Stimulated activated effector memory CD8-positive, alpha-beta T cell treated with anti-CD3 and anti-CD28 coated beads, Interleukin-12 subunit alpha, Interleukin-12 subunit beta, amount 100 ng/mL, for 72 hours (primary cell): ENCODE measurements at places on chromosomes 11 and 22.

GRCh38 chr11:64770120-64770519, 8.2 kb downstream of the SF1 start:
- no peak for DNase-seq

- no peak for DNase-seq
Measured at GRCh38 chr11:83990160-83990733, 704.1 kb upstream of the CCDC90B start.

DNA sequence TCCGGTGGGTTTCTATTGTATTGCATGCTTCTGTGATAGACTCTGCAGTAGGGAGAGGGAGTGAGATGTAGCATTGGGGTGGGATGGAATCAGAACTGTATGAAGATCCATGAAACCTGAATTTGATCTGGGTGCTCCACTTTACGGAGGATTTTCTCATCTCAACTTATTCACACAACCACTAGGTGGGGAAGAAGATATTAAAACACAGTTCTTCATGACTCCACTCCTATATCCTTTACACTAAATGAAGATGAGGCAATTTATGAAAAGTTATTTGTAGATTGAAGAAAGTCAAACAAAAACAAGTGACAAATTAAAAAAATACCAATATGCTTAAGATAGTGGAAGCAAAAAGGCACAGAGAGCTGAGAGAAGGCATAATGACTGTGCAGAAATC, 92.6 kb upstream of the PDGFD start:
- DNase-seq: no peak

GRCh38 chr11:109785714-109786113, 307.5 kb upstream of the ZC3H12C start:
- no peak for DNase-seq

DNA sequence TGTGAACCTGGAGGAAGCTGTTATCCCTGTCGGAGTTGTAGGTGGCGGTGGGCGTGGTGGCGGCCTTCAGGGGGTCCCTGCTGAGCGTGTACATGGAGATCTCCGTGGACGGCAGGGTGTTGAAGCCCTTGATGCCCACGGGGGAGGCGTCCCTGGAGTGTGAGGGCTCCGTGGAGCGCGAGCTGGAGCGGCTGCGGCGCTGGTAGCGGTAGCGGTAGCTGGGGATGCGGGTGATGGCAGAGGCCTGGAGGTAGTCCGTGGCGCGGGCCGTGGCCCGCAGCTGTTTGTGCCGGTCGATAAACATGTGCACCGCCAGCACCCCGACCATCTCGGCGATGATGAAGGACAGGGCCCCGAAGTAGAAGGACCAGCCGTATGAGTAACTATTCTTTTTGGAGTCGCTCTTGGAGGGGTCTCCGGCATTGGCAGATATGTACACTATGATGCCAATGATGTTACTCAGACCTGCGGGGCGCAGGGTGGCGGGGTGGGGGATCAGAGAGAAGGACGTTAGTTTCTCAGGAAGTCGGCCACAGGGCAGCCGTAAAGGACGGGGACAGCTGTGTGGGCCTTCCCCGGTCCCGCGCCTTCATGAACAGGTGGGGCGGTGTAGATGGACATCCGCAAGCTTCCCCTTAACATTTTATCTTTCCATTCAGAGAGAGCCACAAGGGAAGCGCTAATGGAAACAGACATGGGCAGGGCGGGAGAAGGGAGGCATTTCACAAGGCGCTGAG, 35.6 kb upstream of the EIF3D start:
- DNase-seq: no peak

DNA sequence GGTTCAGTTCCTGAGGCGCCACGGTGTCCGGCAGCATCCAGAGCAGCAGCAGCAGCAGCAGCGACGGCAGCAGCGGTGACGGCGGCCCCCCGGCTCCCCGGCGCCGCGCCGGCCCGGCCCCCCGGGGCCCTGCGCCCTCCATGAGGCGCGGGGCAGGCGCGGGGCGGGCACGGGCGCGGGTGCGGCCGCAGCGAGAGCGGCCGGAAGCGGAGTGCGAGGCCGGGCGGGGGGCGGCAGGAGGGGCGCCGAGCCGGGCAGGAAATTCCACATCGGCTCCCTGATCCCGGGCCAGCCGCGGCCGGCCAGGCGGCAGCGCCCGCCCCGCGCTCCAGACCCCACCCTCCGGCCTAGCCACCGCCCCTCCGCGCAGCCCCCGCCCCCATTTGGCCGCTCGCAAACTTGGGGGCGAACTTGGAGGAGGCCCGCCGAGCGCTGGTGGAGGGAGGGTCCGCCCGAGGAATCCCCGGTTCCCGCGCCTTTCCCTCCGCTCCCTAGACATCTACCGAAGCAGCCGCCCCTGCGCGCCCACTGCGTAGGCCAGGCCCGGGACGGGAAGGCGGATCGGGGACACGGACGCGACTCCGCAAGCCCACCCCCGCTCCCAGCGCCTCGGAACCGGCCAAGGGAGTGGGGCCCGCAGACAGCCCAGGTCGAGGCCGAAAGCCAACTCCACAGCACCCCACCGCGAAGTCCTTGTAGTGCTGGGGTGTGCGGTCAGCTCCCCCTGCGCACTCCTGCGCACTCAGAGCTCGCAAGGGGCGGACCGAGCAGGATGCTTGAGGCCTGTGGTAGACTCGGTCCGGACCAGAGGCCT, at the start of gene SCARF2:
TSS of gene SCARF2 (minus strand) at position 213 of the 814 bp plus-strand sequence. CDS start at position 142, 71 bp downstream.
- no peak for DNase-seq

DNA sequence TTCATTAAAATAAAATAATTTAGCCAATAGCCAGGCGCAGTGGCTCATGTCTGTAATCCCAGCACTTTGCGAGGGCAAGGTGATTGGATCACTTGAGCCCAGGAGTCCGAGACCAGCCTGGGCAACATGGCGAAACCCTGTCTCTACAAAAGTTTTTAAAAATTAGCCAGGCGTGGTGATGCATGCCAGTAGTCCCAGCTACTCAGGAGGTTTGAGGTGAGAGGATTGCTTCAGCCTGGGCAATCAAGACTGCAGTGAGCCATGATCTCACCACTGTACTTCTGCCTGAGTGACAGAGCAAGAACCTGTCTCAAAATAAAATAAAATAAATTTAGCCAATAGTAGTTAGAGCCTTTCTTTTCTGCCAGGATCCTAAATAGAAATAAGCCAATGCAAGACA, 12.2 kb downstream of the HPS5 start:
- DNase-seq: no peak

- no peak for DNase-seq
Measured at GRCh38 chr11:75240311-75241035, at the start of gene TPBGL. Gene TPBGL (plus strand): TSS chr11:75240774. CDS start chr11:75241050, 276 bp downstream.

DNA sequence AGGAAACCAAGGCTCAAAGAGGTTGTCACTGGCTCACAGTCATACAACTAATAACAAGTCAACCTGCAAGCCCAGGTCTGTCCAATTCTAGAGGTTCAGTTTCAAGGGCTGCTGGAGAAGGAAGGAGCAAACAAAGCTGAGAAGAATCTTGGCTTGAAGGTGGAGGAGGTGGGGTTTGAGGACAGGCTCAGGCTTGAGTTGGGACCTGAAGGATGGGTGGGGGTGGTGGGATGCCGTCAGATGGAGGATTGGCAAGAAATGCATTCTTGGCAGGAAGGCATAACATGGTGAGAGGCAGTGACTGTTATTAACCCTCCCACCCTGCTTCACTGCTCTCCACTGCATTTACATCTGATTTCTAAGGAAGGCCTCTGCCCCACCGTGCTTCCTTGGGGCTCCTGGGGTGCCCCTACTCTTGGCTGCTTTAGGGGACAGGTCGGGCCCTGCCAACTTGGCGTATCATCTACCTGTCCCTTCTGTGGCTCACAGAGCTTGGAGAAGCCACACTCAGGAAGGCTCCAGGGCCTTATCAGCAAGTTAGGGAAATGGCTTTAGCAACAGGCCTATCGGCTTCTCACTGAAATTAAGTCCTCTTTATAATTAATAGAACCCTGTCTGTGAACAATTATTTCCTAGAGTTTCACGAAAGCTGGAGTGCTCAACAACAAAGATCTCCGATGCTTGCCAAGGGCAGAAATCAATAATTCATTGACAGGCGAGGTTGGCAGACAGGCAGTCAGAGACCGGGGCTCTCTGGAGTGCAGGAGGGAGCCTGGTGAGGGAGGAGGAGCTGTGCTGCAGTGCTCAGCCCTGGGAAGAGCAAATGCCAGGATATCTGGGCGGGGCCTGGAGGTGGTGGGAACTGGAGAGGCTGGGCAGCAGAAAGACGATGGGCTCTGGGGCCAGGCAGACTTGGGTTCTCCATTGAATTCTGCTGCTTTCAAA, 84.9 kb upstream of the NARS2 start:
- no peak for DNase-seq

DNA sequence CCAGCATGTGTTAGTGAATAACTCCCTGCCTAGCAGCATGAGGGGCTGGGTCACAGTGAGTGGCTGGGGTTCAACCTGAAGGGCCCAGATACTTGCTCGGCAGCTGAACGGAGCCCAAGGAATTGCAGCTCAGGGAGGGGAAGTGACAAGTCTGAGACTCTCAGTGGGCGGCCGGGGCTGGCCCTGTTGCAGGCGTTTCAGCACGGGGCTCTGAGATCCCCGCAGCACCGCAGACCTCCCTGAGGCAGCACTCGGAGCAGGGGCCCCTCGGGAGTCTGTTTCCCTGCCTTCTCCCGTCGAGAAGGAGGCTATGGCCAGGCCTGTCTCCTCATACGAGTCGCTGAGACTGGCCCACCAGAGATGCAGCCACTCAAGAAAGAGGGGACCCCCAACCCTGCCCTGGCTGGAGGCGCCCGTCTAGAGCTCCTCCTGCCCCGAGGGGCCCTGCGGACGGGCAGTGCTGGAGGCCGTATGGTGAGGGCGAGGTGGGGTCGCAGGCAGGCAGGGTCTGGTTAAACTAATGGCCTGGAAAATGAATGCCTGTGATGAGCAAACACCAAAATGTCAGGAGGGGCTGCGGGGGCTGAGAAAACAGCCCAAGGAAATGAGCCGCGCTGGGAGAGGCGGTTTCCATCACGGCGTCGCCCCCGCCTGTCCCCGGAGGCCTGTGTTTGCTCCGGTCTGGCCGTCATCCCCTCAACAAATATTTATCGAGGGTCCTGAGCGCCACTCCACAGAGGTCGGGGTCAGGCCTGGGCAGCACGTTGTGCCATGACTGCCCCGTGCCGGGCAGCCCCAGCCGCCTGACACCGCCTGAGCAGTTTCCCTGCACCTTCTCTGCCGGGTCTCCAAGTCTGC, 9.3 kb downstream of the TSSC4 start:
- no peak for DNase-seq

DNA sequence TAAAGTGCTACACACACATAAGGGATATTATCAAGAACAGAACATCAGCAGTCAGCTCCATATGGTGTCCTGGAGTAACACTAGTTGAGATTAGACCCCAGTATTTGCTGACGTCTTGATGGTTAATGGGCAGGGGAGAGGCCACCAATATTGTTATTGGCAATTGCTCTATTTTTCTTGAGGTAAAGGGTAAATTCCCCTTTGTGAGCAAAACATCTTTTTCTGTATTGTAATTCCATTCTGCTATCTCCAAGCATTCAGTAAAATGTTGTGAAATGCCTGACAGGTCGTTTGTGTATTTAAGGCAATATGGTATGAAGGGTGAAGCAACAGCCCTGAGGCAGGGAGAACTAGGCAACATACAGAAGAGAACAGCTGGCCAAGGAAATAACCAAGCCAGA, 21.9 kb downstream of the PC start:
- no peak for DNase-seq

- no peak for DNase-seq
Measured at GRCh38 chr11:45948356-45948755, 25.9 kb downstream of the LARGE2 start.

DNA sequence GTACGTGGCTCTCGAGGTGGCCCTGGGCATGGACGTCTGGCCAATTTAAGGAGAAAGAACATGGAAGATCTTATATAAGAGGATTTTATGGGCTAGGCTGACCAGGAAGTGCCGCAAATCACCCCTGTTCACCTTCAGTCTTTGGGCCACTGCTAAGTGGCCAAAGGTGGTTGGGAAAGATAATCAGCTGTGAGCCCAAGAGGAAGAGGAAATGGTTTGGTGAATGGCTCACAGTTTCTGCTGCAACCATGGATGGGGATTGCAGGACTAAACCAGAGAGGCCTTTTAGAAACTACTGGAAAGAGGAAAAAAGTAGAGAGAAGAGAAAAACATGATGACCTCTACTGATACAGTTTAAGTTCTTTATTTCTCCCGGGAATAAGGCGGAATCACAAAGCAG, 96.0 kb upstream of the ARHGAP20 start:
- DNase-seq: no peak

DNA sequence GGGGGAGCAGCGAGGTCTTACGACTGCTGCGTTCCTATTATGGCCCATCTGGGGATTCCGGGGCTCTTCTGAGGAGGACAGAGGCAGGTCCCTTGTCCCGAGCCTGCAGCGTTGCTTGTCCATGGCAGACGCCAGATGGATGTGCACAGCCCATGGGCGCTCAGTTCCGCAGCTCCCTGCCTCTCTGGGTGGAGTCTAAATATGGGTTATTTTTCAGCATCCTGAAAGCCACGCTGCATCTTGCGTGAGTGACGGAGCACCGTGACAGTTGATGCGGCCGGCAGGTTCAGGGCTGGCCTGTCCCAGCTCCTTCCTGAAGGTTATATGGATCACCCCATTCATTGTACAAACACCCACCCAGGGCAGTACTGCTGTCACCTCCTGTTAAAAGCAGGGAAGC, 1169.4 kb downstream of the BRD1 start:
- DNase-seq: no peak

DNA sequence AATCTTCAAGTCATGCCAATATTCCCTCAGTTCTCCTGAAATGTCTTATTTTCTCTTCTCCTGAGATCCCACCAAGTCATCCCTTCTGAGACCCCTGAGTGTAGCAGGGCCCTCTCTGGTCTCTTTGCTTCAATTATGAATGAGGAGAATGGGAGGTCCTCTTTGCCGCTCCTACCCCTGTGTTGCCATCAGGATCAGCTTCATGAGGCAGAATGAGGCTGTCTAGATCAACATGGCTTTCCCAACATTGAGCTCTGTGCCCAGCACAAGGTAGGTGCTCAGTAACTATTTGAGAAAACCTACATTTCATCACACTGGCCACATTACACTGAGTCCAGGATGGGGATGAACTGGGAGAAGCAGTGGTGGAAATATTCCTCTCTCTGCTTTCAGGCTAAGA, 107.2 kb downstream of the ZNF280B start:
- no peak for DNase-seq

GRCh38 chr22:46694416-46695170, 43.5 kb downstream of the CERK start:
- no peak for DNase-seq

DNA sequence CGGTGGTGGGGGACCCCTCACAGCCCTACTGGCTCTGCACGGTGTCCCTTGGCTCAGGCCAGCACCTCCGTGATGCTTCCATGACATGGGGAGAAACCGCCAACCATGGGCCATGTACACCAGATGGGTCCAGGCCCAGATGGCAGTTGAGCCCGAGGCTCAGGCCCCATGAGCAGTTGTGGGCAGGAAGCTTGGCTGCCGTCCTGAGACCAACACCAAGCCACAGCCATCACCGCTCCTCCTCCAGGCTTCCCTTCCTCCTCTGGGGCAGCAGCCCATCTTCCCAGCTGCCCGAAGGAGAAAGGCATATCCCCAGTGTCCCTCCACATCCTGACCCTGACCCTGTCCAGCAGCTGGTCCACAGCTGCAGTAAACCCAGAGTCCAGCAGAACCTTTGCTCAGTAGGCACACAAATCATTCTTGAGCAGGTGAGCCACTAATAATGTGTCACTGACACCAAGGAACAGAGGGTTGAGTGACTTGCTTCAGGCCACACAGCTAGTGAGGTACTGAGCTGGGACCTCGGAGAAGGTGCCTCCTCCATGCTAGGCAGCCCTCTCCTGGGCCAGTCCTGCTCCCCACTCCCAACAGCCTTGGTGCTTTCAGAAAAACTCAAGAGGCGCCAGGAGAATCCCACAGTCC, 204.9 kb downstream of the CTTN start:
- no peak for DNase-seq
